GM04504 (cell line): ENCODE measurements at places on chromosomes 12 and 14.
A peak's percentile ranks its signal among the peaks of the same experiment; 100 is the strongest.

- peak; percentile 52 for DNase-seq
Measured at GRCh38 chr12:31682136-31682962, 22.9 kb downstream of the ETFBKMT start.

GRCh38 chr12:92513231-92513730 lies 189.5 kb upstream of the PLEKHG7 start:
- DNase-seq = no peak

GRCh38 chr14:51873221-51873893 lies 12.9 kb downstream of the GNG2 start:
- peak; percentile 89 for DNase-seq

GRCh38 chr14:101032433-101032832 lies 128.9 kb upstream of the RTL1 start:
- no peak for DNase-seq
